ENCODE measurements at places on chromosomes 16 and 17.

GRCh38 chr16:55943267-55943666 lies 68.1 kb upstream of the CES5A start:
- no peak for DNase-seq

- no peak for DNase-seq
Measured at GRCh38 chr16:54873071-54873470, 57.6 kb upstream of the IRX5 start.

- no peak for DNase-seq
Measured at GRCh38 chr17:30840771-30841170, 9.0 kb downstream of the ATAD5 start.

DNA sequence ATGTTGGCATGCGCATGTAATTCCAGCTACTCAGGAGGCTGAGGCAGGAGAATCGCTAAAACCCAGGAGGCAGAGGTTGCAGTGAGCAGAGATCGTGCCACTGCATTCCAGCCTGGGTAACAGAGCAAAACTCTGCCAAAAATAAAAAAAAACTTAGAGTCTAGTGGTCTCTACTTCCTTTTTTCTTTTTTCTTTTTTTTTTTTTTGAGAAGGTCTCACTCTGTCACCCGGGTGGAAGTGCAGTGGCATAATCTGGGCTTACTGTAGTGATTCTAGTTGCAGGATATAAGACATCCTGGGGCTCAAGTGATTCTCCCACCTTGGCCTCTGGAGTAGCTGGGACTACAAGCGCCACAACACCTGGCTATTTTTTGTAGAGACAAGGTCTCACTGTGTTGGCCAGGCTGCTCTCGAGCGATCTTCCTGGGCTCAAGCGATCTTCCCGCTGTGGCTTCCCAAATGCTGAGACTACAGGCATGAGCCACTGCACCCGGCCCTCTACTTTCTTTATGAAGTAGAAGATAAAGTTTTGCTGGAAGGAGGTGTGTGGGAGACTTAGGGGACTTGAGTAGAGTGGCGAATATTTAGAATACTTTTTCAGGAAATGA lies 47.9 kb upstream of the TAOK1 start:
- no peak for DNase-seq

GRCh38 chr16:81779536-81780320 lies 637 bp downstream of the PLCG2 start:
- DNase-seq, result no peak

DNA sequence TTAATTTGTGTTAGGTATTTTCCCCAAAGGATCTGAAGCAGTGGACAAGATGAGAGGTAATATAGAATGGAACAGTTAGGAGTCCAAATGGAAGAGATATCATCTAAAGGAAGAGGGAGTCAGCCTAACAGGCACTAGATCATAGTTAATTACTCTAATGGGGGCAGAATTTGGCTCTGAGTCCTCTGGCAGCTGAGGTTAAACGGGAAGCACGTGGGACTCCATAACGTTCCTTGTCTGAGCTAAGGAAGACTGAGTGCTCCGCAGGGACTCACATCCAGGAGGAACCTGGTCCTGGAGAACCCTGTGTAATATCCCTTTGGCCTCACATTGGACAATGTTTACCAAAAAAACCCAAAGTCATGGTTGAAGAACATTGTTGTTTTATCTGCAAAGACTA lies 46.6 kb upstream of the TEX2 start:
- no peak for DNase-seq

GRCh38 chr17:30241051-30241450 lies 5.6 kb upstream of the SLC6A4 start:
- DNase-seq, result no peak

GRCh38 chr16:63185235-63185780 lies 1149.1 kb upstream of the CDH8 start:
- DNase-seq, result no peak

- no peak for DNase-seq
Measured at GRCh38 chr17:50470426-50470825, 1.7 kb upstream of the CHAD start.

DNA sequence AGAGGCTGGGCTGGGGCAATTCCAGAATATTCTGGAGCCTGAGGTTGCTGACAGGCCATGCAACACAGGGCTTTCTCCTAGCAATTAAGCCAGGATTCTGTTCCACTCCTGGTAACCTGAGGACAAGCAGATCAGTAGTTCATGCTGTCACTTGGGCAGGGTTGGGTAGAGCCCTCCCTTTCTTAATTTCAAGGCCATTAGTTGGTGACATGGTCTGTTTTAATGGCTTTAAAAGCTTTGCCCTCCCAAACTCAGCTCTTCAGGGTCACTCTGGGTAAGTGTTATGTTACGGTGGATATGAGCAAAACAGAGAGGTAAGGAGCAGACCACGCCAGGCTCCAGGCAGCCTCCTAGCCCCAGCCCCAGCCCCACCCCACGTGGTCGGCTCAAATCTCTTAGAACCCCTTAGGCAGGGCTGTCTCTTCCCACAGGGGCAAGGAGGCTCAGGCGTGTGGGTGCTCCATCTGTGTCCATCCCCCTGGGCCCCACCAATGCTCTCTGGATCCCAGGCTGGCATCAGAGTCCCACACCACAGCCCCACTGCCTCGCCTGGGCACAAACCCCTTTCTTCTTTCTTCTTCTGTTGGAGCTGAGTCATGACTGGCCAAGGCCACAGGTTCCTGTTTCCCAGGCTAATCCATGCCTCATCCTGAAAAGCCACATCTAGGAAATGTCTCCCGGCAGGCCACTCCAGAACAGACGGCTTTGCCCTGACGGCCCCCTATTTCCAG lies 27.5 kb downstream of the CEP295NL start:
- no peak for DNase-seq

DNA sequence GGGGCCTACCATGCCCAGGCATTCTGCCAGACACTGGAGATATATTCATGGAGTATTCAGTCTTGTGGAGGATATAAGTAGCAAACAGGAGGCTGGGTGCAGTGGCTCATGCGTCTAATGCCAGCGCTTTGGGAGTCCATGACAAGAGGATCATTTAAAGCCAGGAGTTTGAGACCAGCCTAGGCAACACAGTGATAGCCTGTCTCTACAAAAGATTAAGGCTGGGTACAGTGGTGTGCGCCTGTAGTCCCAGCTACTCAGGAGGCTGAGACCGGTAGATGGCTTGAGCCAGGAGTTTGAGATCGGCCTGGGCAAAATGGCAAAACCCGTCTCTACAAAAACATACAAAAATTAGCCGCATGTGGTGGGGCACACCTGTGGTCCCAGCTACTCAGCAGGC lies 37.7 kb upstream of the CDH3 start:
- DNase-seq, result no peak

DNA sequence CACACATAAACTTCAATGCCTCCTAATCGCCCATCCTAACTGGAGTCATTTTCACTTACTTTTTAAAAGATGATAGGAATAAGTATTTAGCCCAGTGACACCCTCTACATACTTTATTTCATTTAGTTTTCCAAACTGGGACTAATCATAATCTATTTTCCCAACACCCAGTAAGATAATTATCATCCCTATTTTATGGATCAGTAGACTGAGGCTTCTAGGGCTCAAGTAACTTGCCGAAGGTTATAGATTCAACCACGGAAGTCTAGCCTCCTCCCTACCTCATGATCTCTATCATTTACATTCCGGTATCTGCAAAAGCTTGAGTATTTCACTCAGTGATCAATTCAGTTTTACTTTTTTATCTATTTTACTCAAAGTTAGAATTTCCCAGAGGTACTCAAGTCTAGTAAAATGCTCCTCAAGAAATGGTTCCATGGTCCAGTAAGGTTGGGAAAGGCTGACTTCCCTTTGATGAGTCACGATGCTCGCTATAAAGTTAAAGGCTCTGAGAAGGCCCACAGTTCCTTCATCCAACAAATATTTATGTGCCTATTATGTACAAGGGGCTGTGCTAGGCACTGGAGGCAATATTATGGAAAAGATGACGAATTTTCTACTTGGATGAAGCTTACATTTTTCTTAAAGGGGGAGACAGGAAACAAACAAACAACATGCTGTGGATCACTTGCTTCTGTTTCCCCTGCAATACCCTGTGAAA lies 75.1 kb downstream of the TOX3 start:
- no peak for DNase-seq
